ENCODE measurements at places on chromosomes 7 and 10.

GRCh38 chr10:99430451-99431189, at the start of gene GOT1:
TSS of gene GOT1 (minus strand) at chr10:99430624. CDS start at chr10:99430565, 59 bp downstream.
- DNase-seq = peak; percentile 96

GRCh38 chr10:108574233-108574632, 1349.1 kb downstream of the XPNPEP1 start:
- DNase-seq = no peak

DNA sequence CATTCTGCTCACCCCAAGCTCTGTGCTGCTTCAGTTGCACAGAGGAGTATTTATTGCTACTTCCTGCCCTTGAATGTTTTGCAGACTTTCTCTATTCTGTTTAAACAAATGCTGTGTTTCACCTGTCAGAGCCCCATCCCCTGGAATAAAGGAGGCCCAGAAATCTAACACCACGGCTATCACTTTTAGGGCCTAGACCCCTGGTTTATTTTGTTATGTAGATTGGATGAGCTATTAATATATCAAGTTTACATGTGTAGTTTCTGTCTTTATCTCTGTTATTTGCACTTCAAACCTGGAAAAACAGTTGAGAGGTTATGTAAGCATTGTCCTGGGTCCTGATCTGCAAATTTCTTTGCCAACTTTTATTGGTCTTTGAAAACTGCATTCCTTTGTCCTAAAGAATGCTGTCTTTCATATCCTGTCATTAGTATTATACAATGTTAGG, 630.1 kb downstream of the PARD3 start:
- no peak for DNase-seq

- DNase-seq = no peak
Measured at GRCh38 chr10:3891396-3891795, 106.4 kb upstream of the KLF6 start.

DNA sequence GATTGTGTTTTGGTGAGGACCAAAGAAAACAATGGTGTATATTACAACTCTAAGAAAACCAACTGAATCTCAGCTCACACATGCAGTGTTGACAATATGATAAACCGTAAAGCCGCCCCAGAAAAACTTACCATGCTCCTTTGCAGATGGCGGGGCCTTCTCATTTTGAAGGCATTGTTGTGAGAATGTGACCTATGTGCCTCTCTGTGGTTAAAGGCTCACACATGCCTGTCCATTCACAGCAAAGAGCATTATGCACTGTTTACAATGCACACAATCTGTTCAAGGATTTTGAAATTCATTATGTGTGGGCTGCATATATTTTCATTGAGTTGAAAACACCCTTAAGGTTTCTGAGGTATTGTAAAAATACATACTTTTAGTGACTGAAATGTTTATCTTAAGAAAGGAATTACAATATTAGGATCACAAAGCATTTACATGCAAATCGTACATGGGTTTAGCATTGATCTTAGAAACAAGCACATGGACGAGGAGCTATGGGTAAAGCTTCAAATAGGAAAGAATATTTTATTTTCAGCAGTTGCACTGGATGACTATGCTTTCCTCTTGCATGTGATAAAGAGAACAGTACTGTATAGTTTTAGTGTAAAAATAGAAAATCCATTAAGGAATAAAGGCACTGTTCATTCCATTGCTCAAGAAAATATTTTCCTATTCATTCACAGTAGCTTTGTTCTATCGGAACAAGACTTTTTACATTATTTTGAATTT, 334.3 kb downstream of the ARL4A start:
- DNase-seq = no peak

DNA sequence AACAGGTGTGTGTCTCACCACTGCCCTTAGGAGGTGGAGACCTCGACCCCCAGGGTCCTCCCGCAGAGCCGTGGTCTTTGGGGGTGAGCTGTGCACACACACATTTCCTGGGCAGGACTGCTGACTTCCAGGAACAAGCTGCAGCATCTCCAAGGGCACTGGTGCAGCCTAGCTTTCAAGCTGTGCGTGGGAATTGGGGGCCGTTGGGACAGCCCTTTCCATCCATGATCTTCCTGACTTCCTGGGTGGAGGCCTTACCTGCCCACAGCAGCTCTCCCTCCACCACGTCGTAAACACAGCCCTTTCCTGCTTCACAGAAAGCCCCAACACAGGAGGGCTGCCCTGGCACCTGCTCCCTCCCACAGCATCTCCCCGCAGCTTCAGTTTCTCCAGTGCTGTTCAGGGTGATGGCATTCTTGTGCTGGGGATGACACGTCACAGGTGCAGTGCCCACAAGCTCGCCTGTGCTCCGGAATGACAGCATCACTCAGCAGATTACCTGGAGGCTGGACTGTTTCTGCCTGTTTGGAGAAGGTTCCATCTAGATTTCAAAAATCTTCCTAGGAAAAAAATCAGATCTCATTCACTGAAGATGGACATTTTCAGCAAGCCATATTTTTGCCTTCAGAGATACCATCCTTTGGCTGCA, 208.0 kb upstream of the PPP2R2D start:
- no peak for DNase-seq

DNA sequence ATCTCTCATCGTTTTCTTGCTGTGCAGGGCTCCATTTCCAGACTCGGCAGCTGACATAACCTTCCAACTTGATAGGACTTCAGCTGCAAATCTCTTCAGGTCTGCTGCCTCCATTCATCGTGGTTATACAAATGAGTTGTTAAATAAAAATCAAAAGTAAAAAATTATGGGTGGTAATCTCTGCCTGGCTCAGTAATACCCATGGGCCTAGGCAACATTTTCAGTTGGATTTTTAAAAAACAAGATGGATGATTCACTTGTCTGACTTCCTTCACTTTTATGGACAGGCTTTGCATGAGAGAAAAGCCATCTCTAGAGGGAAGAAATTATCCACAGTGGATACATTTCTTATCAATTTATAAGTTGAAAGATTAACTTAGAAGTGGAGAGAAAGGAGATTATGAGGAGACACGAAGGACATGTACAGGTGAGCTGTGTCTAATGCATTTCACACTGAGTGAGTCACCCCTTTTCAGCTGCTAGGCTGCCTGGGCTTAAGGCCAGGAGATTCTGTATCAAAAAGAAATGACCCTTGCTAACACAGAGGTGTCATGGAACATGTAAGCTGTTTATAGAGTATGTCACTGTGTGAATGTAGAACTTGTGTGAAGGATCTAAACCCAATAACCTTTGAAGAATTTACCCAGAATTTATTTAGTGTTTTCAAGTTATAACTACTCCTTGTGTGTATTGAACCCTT, 495.1 kb downstream of the AUTS2 start:
- no peak for DNase-seq

DNA sequence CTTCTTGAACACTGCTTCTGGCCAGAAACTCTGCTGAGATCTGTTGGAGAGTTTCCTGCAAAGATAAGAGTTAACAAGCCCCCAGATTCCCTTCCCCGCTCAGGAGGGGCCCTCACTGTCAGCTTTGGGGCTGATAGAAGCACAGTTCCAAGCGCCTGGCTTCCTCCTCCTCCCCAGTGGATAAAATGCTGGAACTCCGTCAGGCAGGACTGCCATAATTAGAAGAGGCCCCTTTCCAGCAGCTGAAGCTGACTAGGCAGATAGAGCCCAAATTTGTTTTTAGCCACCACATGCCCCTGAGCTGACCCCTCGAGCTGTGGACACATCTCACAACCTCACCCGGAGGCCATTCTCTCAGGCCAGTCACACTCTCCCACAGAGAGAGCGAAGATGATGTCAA, 89.4 kb downstream of the TBXAS1 start:
- DNase-seq = no peak
